Posterior cingulate gyrus (tissue), 11 donors: ENCODE measurements at places on chromosomes 12 and 14.

- no peak for DNase-seq
Observed at GRCh38 chr14:69997849-69998248, 118.6 kb downstream of the SMOC1 start.

GRCh38 chr12:119877639-119877948 is 474 bp upstream of the CIT start:
- DNase-seq: no peak

DNA sequence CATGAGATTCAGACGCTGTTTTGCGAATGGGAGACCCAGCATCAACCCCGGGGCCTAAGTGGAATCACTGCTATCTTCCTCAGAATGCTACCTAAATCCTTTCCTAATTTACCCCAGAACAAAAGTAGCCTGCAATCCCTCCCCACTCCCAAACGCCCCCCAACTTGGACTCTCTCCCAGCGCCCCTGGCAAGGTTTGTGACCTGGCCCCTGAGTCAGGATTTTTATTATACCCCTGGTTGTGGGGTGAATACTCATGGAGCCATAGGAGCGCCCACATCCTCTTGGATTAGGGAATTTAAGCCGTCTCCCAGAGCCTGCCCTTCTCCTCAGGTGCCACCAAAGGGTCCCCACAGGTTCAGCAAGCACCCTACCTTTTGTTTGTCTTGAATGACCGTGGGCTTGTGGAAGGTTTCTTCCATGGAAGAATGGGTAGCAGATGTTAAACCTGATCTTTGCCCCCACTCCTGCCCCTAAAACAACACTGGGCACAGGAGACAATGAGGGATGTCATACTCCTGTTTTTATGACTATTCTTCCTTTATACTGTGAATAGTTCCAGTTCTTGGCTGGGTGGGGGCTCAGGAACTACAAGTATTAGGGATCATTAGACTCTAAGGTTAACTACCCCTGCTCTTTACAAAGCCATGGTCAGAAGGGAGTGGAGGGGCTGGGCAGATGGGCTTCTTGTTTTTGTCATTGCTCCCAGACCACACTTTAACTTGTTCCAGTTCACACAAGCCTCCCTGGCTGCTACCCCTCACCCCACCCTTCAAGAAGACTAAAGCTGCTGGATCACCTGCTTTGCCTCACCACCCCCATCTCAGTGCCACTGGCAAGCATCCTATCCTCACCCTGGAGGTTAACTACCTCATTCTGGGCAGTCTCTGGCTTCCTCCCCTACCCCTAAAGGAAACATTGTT is 630 bp downstream of the MYL6B start:
- DNase-seq: no peak

DNA sequence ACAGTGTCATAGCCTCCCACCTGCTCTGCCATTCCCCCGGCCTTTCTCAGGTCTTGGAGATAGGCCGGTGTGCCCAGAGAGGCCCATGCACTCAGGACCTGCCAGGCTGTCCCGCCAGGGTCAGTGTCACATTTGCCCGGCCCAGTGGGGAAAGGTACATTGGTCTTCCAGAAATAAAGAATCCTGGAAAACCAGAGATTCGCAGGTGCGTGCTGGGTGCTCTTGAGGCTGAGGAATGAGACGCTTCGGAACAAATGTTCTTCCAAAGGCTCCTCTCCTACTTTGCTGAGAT is 205.8 kb upstream of the RTL1 start:
- no peak for DNase-seq

- no peak for DNase-seq
Observed at GRCh38 chr12:26971963-26972362, 33.7 kb downstream of the FGFR1OP2 start.

DNA sequence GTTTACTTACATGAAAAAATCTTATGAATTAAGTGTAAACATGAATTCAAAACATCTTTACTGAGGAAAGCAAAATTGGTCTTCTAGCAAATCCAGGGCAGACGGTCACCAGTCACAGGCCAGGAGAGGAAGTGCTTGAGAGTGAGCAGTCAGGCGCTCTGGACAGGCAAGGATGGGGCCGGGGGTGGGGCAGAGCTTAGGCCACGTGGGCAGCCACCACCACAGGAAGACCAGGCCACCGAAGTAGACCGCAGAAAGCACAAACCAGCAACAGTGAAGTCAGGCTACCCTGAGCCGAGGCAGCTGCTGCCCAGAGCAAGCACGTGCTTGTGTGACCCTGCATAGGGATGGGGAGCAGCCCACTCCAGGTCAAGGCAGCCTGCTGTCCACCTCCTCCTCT is 33.5 kb downstream of the SLC6A12 start:
- DNase-seq: no peak

GRCh38 chr12:51429700-51430099 is 5.1 kb downstream of the SLC4A8 start:
- no peak for DNase-seq

GRCh38 chr12:68837215-68837614 is 29.2 kb downstream of the MDM2 start:
- no peak for DNase-seq
